ENCODE measurements at places on chromosomes 7 and 10. TPM values are rescaled to one million over a fixed set of nuclear protein-coding genes. Genes with fewer than 3 reads are reported as not detected.

The CCDC172 gene
- total RNA-seq, result not detected

The GPR15LG gene
- not detected for total RNA-seq

The FANK1 gene
- 0.52 TPM for total RNA-seq

The MSMB gene
- total RNA-seq, result not detected

Measured in activated naive CD4-positive, alpha-beta T cell treated with anti-CD3 and anti-CD28 coated beads for 36 hours (primary cell).